ENCODE measurements at places on chromosomes 7 and 10.

DNA sequence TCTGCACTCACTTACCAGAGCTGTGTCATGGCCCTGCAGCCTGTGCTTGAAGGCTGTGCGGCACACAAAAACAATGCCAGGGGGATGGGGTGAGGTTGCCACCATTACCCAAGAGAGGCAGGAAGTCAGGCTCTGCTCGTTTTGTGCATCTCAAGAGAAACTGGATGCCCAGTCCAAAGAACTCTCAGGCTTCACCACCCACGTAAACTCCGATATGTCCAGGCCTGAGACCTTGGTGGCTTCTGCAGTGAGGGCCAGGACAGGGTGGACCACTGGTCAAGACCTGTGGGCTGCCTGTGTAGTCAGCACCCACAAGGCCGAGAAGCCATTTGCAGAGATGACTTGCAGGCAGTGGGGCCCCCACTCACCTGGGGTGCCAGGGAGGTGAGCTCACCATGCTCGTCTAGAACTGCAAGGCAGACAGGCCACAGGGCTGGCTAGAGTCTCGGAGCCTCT is 54.7 kb upstream of the EBF3 start:
- no peak for DNase-seq

DNA sequence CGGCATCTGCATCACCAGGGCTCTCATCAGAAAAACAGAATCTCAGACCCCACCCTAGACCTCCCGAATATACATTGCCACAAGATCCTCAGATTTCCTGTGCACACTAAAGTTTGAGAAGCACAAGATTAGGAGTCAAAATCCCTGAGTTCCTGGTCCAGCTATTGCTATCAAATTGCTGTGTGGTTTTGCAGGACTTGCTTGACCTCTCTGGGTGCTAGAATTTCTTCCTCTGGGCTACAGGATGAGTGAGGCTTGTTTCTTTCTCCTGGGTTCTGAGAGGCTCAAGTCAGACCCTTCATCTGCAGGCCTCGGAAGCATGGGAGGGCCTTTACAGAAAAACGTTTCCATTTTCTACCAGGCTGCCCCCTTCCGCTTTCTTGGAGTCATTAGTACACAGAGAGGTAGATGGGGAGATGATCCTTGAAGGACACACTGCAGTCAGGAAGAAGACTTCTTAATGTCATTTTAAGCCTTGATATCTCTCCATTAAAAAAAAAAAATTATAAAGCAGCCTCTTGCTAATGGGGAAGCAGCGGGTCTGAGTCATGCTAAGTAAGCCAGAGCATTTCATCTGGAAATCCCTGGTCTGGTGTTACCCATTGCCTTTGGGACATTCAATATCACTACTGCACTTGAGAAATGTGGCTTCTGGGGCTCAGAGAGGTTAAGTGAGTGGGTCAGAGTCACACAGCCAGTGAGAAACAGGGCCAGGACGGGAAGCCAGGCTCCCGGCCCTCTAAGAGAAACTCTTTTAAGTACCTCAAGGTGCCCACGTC is 173.5 kb downstream of the KCNMA1 start:
- no peak for DNase-seq

DNA sequence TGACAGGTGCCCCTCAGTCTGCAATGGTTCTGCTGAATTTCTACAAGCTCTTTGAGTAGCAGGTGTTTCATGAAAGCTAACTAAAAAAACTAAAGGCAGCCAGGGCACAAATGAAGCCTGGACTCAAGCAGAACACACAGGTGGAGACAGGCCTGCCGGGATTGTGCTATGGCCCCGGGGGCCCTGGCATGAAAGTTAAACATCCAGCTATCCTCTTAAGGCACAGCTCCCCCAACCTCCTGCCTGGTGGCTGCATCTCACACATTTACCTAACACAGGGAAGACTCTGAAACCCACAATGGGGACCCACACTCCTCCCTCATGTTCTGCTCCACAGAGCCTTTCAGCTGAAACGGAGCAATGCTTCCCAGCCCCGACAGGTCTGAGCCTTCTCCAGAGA is 76.3 kb upstream of the CAMK2B start:
- no peak for DNase-seq

- DNase-seq, result no peak
These were observed 43.5 kb upstream of the SLC35G1 start for GRCh38 chr10:93850031-93851015.

DNA sequence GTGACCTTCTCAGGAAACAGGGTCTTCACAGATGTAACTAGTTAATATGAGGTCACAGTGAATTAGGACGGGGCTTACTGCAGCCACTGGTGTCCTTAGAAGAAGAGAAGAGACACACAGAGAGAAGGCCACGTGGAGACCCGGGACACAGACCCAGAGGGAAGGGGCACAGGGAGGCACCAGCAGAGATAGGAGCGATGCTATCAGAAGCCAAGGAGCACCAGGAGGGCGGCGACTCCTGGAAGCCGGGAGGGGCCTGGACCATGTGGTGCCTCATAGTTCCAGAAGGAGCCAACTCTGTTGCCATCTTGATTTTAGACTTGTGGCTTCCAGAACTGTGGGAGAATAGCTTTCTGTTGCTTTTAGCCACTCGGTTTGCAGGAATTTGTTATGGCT is 505.9 kb downstream of the TCERG1L start:
- DNase-seq, result no peak

DNA sequence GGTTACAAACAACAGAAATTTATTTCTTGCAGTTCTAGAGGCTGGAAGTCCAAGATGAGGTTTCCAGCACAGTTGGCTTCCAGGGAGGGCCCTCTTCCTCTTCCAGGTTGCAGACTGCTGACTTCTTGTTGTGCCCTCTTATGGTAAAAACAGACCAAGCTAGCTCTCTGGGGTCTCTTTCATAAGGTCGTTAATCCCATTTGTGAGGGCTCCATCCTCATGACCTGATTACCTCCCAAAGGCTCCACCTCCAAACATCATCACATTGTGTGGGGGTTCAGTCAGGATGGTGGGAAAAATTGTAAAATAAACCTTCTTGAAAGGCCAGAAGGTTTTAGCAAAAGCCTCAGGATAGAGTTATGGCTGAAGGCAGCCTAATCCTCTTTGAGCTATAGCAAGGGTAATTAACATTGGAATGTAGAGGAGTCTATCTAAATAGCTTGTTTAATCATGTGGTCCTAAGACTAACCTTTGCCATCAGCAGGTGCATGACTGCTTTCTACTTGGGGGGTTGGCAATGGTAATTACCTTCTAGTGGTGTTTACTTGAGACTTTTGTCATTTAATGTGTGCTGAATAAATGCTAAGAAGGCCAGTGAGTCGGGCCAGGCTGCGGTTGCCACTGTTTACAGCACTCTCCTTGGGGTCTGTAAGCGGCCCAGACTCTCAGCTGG is 80.8 kb downstream of the PPP1R17 start:
- DNase-seq, result no peak

DNA sequence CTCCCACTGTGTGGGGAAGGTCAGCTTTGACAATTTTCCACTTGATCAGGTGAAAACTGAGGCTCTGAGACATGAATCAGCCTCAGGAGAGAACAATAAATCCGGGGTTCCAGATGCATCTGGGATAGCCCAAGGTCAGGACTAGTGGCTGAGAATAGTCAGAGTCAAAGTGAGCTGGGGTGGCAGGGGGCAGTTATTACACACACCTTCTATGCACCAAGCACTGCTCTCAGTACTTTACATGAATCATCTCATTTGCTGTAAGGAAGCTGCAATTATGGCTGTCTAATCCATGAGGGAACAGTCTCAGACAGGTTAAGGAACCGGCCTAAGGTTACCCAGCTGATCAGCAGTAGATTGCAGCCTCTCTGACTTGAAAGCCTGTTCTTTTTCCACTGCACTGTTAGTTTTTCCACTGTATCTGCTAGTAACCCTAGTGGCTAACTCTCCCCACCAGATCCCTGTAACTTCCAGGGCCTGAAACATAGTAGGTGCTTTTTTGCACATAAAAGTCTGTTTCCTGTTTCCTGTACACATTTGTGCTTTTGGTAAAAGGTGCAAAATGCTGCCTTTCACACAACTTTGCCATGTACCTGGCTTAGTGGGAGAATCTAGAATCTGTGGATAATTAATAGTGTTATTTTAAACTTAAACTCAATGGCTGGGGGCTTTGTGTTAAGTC is 125.9 kb downstream of the EMX2 start:
- no peak for DNase-seq

GRCh38 chr10:101155896-101156295 is 24.8 kb downstream of the TLX1 start:
- no peak for DNase-seq
